HFFc6 (cell line): ENCODE measurements at places on chromosomes 2 and 18.

GRCh38 chr2:53208815-53209214 is 558.8 kb upstream of the CHAC2 start:
- no peak for DNase-seq

DNA sequence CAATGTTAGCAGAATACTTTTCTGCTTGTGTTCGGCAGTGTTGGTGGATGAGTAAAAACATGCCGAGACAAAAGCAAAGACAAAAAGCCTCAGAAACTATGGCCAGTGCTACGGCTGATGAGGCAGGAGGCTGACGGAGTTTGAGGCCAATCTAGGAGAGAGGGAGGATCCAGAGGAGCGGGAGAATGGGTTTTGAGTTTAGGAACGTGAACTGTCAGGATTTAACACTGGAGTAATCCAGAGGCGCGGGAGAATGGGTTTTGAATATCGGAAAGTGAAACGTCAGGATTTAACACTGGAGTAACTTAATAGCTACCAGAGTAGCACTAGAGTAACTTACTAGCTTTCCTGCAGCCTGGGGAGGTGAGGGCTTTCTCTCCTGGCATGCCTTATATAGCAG is 37.4 kb downstream of the LYPD6B start:
- peak; percentile 25 for DNase-seq

DNA sequence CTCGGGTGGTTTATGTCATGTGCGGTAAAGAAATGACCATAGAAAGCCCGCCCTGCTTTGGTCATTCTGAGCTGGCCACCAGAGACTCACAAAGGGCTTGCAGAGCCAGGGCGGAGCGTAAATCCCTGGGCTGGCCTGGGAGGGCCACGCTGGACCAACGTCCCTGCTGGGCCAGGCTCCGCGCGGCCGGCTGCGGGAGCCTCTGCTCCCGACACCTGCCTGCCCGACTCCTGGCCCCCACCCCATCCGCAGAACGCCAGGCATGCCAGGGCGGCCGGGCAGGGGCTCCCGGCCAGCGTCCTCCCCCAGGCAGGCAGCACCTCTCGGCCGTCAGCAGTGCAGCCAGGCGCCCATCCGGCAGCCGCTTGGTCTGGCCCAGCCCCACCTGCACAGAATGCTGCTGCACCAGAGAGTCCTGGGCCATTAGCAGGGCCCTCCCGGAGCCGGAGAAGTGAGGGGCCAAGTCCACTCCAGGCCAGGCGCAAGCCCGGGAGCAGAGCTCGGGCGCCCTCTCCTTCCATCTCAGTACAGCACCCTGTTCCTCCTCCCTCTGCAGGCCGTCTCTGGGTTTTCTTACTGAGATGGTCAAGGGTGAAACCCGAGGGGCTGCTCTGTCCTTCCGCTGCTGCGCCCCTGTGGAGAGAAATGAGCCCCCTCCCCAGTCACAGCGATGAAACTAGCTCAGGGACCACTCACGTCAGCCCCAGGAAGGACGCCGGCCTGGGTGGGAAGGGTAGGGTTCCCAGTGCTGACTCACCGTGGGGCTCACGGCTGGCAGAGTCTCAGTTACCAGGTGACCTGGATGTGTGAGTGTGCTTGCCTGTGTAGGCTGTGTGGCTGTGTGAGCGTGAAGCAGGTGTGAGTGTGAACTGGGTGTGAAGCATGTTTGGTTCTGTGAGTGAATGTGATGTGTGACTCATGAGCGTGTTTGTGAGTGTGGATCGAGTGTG is 83.3 kb downstream of the PTGR3 start:
- DNase-seq: no peak

- DNase-seq: no peak
These were observed 217.0 kb downstream of the MBD5 start for GRCh38 chr2:148237911-148238310.

- DNase-seq: no peak
These were observed 1.3 kb downstream of the PTMA start for GRCh38 chr2:231709636-231709980.

- peak; percentile 13 for DNase-seq
These were observed 210.9 kb upstream of the PKDCC start for GRCh38 chr2:41836948-41837347.

DNA sequence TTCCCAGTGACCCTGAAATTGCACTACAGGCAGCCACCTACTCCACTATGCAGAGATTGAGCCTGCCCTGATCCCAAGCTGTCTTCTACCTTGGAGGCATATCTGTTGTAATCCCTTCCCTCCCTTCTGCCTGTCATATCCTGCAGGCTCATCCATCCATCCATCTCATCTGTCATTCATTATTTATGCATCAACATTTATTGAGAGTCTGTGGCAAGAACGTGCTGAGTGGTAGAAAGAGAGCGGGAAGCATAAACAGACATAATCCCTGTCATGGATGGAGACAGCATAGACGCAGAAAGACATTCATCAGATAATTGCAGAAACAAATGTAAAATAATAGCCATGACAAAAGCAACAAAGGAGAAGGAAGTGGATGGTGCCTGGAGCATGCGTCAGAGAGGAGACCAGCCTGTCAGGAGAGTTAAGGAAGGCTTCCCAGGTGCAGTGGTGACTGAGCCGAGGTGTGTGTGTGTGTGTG is 110.7 kb upstream of the STPG4 start:
- no peak for DNase-seq

GRCh38 chr2:114160263-114160981 is 270.5 kb downstream of the ACTR3 start:
- DNase-seq: no peak

DNA sequence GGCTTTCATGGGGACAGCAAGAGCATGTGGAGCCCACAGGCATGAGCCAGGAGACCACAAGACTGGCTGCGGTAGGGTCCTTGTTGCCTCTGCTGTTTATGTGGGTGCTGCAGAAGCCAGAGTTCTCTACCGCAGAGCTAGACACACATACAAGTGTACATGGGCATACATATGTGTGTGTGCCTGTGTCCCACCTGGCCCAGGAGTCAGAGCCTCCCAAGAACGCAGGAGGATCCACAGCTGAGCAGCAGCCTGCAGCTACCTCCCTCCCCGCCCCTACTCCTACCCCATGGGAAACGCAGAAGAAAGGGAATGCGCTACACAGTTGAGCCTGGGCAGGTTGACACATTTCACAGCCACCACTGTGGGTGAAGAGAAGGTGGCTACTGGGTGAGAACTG is 438.1 kb upstream of the SMIM21 start:
- DNase-seq: no peak

DNA sequence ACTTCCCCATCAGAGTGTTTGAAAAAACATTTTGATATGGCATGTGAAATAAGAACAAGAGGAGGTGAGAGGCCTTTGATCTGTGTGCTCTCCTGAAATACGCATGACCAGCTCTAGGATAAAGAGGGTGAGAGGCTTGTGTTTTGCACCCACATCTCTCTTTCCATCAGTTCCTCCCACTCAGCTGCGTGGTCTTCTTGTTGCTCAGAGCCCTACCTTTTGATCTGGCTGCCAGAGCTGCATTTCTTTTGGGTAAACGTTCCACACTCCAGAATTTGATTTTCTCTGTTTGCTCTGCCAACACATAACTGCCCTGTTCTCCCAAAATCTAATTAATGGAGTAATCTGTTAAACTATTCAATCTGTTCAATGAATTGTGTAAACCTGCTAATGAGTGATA is 72.0 kb upstream of the FN1 start:
- no peak for DNase-seq

- DNase-seq: no peak
These were observed 144.3 kb upstream of the DAPL1 start for GRCh38 chr2:158650646-158651357.

DNA sequence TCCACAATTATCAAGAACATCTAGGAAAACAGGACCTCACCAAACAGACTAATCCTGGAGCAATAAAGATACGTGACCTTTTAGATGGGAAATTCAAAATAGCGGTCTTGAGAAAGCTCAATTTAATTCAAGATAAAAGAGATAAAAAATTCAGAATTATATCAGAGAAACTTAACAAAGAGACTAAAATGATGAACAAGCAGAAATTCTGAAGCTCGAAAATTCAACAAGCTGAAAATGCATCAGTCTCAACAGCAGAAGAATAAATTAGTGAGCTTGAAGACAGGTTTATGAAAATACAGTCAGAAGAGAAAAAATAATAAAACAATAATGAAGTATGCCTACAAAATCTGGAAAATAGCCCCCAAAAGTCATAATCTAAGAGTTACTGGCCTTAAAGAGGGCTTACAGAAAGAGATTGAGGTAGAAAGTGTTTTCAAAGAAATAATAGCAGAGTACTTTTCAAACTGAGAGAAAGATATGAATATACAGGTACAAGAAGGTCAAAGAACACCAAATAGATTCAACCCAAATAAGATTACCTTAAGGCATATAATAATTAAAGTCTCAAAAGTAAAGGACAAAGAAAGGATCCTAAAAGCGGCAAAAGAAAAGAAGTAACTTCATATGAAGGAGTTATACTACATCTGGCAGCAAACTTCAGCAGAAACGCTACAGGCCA is 13.2 kb downstream of the ORC4 start:
- DNase-seq: no peak

GRCh38 chr2:20957788-20958525 is 85.9 kb downstream of the APOB start:
- no peak for DNase-seq

DNA sequence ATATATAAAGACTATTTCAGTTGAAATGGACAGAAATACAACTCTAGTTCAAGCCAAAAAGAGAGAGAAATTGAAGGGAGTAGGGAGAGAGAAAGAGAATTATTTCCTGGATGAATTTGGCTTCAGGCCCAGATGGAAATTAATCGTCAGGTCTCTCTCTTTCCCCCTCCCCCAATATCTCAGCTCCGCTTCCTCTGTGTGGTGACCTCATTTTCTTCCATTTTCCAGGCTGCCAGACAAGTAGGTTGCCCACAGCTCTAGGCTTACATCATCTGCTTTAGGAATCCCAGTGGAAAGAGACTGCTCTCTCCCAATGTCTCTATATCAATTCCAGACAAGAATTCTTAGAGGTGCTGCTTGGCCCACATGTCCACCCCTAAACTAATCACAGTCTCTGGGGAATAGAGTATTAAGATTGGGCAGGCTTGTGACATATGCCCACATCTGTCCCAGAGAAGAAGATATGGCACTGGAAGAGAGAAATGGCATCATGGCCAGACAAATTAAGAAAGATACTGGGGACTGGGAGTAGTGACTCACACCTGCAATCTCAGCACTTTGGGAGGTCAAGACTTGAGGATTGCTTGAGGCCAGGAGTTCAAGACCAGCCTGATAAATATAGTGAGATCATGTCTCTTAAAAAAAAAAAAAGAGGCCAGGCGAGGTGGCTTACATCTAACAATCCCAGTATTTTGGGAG is 37.2 kb upstream of the CFAP36 start:
- no peak for DNase-seq

- DNase-seq: peak; percentile 57
These were observed 82.8 kb upstream of the SEC11C start for GRCh38 chr18:59056706-59057492.

- DNase-seq: no peak
These were observed 47.7 kb downstream of the COLEC12 start for GRCh38 chr18:452816-453215.

- DNase-seq: no peak
These were observed 284.2 kb downstream of the THSD7B start for GRCh38 chr2:137049518-137049917.

DNA sequence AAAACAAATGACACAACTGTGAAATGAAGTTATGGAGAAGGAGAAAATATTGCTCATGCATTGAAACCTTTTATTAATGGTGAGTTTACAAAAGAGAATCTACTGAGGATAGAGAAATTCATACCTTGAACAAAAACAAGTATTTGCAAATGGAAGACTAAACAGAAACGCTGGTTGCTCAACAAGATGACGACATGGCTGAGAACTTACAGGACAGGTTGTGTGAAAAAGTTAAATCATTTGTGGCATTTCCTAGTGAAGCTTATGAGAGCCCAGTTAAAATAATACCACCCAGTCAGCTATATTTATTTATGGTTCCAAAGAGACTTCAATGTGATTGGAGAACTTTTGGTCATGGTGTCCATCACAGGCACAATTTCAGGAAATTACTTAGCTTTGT is 148.6 kb upstream of the PKDCC start:
- DNase-seq: no peak

GRCh38 chr2:101267671-101268656 is 15.3 kb downstream of the CNOT11 start:
- no peak for DNase-seq

DNA sequence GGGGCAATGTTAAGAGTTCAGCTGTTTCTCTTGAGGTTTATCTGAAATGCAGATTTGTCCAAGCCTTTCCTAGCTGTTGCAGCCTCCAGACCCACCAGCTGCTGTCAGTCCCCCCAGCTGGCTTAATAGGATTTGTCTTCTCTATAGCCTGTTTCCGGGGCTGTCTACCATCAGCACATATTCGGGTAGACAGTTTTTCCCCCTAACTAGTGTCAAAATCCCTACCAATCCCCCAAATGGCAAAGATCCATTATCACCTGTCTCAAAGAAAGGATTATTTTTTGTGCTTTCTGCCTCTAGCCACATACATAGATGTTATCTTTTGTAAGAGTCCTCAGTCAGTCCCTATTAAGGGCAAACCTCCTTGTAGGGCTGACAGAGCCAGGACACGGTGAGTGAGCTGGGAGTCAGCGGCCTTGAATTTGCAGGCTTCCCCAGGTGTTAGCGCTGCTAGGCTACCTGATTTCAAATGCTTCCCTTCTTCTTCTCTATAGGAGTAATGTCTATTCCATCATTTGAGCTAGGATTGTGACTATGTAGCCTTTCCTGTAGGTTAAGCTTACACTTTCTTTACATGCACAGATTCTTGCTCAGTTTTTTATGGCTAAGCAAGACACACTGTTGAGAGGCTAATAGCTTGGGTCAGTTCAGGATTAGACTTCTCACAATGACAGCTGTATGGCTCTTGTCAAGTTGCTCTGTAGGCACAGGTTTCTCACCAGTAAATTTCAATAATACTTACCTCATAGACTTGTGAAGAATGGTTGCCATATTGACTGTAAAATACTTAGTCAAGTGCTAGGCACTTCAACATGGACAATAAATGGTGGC is 171.1 kb upstream of the UNC80 start:
- DNase-seq: no peak

GRCh38 chr2:101153787-101154186 is 2.6 kb upstream of the TBC1D8 start:
- no peak for DNase-seq

- no peak for DNase-seq
These were observed 171.5 kb downstream of the MTCL1 start for GRCh38 chr18:8876887-8877286.

DNA sequence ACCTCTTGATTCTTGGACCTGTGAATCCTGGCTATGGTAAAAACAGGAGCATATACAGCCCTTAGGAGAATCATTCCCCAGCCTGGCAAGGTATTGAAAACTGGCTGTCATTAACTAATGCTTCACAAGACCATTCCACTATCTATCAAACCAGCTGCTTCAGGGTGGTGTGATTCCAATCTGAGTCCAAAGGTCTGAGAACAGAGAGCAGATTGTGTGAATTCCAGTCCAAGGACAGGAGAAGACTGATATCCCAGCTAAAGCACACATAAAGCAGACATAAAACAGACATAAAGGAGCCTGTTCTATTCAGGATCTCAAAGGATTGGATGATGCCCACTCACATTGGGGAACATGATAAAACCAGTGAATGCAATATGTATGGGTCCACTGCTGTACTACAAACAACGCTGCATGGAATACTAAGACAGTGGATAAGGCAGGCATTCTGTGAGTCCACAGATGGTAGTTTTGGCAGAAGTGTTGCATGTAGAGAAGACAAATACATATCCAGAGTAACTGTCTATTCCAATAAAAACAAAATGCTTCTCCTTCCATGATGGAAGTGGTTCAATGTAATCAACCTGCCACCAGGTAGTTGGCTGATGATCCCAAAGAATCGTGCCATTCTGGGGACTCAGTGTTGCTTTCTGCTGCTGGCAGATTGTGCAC is 363.9 kb downstream of the KCNJ3 start:
- no peak for DNase-seq
